Left kidney (tissue), 8 donors: ENCODE measurements at places on chromosomes 7 and 10. TPM values are rescaled to one million over a fixed set of nuclear protein-coding genes. Genes with fewer than 3 reads are reported as not detected.

The CDHR1 gene
- polyA plus RNA-seq: 1.0 TPM

DNA sequence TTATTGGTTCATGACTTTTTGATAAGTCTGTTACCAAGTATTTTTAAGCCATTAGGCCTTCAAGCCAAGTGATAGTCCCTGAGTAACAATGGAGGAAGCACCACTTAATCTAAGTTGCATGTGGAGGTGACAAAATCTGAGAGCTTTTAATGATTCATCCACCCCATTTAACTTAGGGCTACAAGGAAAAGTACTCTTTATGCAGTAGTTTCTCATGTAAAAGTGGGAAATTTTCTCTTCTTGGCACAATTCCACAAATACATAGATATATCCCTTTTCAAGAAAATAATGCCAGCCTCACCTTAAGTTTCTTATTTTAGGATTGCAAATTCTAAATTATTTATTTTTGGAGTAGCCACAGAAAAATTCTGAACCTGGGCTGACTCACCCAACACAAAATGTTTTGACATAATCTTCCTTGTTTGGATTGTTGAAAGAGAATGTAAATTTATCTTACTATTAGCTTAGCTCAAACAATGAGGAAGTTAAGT is 85.7 kb downstream of the SUGCT start:
- DNase-seq: no peak

- no peak for DNase-seq
Measured at GRCh38 chr7:16063221-16063620, 358.1 kb downstream of the CRPPA start.

The MEST gene
- 776 TPM for polyA plus RNA-seq

GRCh38 chr7:22231806-22232205 is 125.1 kb downstream of the RAPGEF5 start:
- no peak for DNase-seq

- no peak for DNase-seq
Measured at GRCh38 chr7:78198756-78199155, 400.2 kb downstream of the PHTF2 start.

The WDR86 gene
- polyA plus RNA-seq: 38.8 TPM

The AGAP9 gene
- 63.4 TPM for polyA plus RNA-seq

GRCh38 chr7:87007038-87007437 is 52.4 kb downstream of the ELAPOR2 start:
- DNase-seq: no peak

GRCh38 chr10:107692072-107692471 is 527.6 kb upstream of the SORCS1 start:
- DNase-seq: no peak

The NAT16 gene
- not detected for polyA plus RNA-seq

DNA sequence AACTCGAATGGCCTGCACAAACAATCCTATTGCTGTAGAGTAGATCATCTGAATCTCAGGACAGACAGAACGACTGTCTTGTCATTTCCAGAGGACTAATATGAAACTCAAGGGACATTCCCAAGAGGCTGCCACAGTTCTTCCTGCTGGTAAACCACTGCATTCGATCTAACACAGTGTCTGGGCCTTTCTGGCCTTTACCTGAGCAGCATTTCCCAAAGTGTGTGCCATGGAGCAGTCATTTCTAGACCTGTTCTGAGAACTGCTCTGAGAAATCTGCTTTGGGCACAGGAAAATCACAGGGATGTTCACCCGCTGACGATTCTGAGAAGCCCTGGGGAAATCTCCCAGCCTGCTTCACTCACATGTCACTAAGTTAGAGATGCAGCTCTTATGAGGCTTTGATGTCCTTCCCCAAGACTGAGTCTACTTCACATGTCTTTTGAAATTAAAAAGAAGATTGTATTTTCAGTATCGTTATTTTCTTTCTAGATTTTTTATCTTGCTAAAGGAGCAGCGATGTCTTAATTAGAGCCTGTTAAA is 18.4 kb downstream of the GPNMB start:
- DNase-seq: no peak

DNA sequence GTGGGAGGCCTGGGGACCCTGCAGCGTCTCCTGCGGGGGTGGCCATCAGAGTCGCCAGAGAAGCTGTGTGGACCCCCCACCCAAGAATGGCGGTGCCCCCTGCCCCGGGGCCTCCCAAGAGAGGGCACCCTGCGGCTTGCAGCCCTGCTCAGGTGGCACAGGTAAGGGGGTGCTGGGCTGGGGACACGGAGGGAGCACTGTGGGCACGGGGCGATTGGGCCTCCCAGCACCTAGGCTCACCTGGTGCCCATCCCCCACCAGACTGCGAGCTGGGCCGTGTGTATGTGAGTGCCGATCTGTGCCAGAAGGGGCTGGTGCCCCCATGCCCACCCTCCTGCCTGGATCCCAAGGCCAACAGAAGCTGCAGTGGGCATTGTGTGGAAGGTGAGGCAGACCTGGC is 29.6 kb upstream of the ZNF467 start:
- no peak for DNase-seq

The SPDYE8 gene
- 1.1 TPM for polyA plus RNA-seq

The CDK13 gene
- 87.4 TPM for polyA plus RNA-seq

DNA sequence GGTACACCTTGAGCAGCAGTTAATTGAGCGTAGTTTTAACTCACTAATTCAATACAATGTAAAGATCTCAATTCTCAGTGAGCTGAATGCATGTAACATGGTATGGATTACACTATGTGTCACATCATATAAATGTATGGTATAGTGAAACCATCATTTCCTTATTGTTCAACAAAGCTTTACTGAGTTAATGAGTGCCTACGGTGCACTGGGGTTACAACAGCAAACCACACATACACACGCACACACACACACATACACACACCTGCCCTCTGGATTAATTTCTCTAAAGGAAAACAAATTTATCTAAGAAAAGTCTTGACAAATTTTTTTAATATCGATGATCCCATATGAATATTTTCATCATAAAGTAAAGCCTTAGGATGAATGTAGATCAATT is 369.1 kb downstream of the MALRD1 start:
- no peak for DNase-seq

DNA sequence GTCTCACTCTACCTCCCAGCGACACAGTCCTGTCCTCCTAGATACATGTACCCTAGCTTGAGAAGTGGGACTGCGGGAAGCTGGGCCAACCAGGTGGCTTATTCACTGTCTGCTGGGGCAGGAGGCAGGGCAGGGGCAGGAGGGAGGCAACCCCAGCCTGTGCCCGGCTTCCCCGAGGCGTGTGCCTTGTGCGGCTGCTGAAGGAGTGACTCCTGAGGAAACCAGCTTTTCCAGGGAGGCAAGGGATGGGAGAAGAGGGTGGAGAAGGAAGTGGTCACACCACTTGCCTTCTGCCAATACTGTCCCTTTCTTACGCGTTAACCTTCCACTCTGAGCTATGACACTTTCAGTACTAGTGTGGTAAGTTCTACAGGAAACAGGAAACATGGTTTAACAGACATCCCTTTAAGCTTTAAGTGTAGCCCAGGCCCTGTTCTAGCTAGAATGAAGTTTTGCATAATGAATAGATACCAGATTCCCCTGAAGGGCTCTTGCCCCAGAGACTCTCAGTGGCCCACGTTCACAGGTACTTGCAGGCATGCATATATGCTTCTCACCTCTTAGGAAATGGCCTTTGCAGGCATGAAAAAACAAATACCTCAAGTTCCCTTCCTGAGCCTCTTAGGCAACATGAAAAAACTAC is 40.6 kb downstream of the SYPL1 start:
- no peak for DNase-seq

DNA sequence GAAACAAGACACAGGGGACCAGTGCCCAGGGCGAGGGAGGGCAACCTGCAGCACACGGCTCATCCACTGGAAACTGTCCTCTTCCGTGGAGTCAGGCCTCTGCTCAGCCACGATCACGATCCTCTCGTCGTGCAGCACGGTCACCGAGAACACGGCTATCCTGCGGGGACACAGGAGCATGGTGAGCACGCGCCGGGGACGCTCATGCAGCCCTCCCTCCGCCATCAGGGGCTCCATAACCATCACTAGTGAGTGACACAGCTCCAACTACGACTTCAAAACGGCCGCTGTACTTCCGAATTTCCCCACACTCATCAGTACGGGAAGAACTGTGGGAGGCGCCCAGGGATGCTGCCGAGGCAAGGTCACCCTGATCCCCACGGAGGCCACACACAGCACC is 227.9 kb downstream of the ZMYND11 start:
- DNase-seq: no peak

DNA sequence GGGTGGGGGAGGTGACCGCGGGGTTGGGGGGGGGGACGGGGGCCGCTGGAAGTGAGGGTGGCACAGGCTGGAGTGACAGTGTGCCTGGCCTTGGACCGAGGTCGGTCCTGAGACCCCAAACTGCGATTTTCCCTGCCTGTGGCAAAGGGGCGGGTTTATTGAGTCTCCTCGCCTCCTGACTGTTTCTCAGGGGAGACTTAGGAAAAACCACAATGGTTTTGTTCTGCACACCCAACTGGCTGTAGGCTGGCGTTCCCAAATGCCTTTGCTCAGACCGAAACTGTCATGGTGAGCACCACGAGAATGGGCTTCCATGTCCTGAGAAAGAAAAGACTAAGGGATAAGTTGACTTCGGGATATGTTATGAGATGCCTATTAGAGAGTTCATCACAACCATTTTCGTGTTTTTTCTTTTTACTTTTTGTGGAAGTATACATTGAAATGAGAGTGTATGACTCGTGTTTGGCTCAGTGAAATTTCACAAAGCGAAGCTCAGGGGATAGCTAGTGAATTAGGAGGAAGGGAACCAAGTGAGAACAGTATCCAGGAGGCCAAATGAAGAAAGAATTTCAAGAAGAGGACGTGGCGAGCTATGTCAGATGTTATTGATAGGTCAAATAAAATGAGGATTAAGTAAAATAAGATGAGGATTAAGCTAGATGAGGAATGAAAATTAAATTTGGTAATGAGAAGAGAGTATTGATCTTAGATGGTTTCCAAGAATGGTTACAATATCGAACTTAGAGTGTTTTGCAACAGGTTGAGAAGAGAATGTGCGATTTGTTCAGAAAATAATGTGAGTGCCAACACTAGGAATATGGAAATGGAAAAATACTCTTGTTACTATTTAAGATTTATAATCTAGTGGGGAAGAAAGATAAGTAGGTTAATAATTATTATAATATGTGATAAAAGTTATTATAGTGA is 918 bp downstream of the NET1 start:
- no peak for DNase-seq

The CALHM1 gene
- polyA plus RNA-seq: 0.05 TPM

DNA sequence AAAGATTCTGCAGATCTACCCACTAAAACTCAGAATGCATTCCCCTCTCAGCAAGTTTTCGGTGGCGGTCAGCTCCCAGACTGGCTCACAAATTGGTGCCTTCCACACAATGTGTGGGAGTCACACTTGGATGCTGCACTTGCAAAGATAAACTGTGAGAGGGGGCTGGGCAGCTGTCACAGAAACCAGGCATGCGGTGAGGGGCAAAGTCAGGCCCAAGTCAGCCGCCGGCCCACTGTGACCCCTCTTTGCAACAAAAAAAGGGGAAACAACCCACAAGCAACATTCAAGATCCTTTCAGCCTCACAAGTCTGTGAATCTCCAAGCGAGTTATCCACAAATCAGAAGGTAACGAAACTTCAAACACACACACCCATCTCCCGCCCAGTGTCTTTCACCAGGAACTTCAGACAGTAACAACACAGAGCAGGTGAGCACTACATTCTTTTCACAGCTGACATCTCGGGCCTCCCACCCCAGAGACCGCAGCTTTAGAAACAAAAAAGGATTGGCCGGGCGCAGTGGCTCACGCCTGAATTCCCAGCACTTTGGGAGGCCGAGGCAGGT is 32.0 kb downstream of the SNX8 start:
- no peak for DNase-seq

DNA sequence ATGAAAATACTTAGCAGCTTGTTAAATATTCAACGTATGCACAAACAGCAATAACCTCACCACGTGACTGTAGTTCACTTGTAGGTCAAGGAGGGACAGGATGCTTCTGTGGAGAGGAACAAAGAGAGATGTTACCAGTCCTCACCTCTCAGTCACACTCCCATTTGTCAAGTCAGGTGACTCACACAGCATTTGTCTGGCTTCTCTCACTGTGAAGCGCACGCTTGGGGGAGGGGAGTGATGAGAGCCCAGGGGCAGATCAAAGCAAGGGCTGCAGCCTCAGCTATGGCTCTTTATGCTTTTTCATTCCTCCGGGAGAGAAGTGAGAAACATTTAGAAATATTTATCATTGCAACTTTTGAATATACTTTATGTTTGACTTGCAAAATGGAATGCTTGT is 2.9 kb upstream of the RBM20 start:
- peak; percentile 53 for DNase-seq

DNA sequence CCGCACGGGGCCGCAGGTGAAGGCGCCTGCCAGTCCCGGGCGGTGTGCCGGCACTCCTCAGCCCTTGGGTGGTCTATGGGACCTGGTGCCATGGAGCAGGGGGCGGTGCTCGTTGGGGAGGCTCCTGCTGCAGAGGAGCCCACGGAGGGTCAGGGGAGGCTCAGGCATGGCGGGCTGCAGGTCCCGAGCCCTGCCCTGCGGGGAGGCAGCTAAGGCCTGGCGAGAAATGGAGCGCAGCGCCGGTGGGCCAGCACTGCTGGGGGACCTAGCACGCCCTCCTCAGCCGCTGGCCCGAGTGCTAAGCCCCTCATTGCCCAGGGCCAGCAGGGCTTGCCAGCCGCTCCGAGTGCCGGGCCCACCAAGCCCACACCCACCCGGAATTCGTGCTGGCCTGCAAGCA is 18.9 kb downstream of the AKR1E2 start:
- no peak for DNase-seq

The NCF1 gene
- polyA plus RNA-seq: 1.2 TPM

- DNase-seq: no peak
Measured at GRCh38 chr10:24153537-24153936, 55.4 kb upstream of the KIAA1217 start.

The CAV2 gene
- 27.0 TPM for polyA plus RNA-seq

The WDFY4 gene
- polyA plus RNA-seq: 2.1 TPM

DNA sequence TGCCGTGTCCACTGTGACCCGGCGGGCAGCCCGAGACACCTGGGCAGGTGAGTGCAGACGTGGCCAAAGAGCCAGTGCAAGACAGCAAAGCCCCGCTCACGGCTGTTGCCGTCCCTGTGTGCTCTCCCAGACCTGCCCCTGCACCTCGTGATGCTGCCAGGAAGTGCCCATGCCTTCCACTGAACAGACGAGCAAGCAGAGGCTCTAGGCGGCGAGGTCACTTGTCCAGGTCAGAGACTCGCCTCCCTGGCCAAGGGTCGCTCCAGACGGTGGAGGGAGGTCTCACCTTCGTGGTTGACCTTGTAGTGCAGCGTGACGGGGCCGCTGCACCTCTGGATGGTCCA is 78.2 kb upstream of the GNA12 start:
- no peak for DNase-seq

GRCh38 chr10:33773253-33773573 is 438.7 kb upstream of the NRP1 start:
- DNase-seq: peak; percentile 30

The HKDC1 gene
- polyA plus RNA-seq: 15.3 TPM
